ENCODE measurements at places on chromosomes 13 and 19. TPM values are rescaled to one million over a fixed set of nuclear protein-coding genes. Genes with fewer than 3 reads are reported as not detected.
A peak's percentile ranks its signal among the peaks of the same experiment; 100 is the strongest.

The PSG4 gene
- not detected for polyA plus RNA-seq

The VAV1 gene
- polyA plus RNA-seq = 1.5 TPM

The ATXN8OS gene
- polyA plus RNA-seq = 0.27 TPM

The TMEM272 gene
- polyA plus RNA-seq = 0.66 TPM

The EDNRB gene
- 67.6 TPM for polyA plus RNA-seq

DNA sequence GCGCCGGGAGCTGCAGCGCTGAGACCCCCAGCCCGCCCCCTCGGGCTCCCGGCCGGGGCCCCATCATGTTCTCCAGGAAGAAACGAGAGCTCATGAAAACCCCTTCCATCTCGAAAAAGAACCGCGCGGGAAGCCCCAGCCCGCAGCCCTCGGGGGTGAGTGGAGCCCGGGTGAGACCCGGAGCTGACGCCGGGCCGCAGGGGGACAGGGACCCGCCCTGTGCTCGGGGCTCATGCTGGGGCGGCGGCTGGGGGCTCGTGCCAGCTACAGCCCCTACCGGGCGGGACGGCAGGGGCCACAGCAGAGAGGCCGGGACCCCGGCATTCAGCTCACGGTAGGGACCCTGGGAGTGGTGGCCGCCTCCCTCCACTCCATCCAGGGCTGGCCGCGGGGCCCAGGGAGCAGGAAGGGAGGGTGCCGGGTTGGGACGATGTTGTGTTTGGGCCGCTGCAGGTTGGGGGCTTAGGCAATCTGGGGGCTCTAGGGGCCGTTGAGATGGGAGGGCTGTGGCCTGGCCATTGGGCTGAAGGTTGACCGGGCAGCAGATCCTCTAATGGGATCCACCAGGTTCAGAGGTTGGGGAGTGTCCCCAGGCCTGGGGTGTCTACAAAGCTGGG is 482 bp downstream of the ARHGAP45 start:
- DNase-seq = no peak

GRCh38 chr13:38543561-38543960 is 143.3 kb upstream of the FREM2 start:
- DNase-seq = no peak

DNA sequence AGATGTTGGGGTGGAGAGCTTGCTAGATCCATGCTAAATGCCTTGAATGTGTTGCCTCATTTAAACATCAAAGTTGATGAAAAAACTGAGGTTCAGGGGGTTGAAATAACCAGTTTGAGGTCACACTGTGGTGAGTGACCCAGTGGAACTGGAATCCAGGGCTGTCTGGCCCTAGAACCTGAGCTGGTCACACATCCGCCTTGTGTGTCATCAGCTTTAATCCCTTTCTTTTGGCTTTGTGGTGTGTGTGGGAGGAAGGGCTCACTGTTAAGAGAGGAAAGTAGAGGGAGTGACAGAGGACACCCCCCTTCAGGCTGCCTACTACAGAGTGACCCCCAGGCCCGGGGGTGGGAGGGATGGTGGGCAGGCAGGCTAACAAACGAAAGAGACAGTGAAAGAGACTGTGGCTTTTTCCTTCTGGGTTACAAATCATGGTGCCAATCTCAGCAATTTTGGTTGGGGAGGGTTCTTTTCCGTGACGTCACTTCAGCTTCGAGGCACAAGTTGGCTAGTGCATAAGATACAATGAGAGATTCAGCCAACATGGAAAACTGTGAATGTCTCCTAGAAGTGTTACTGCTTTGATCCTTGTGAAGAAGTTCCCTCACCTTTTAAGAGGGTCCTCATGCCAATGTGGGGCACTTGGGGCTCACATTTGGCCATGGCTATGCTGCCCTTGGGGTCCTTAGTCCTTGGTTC is 164.9 kb downstream of the DLEU7 start:
- DNase-seq = no peak

DNA sequence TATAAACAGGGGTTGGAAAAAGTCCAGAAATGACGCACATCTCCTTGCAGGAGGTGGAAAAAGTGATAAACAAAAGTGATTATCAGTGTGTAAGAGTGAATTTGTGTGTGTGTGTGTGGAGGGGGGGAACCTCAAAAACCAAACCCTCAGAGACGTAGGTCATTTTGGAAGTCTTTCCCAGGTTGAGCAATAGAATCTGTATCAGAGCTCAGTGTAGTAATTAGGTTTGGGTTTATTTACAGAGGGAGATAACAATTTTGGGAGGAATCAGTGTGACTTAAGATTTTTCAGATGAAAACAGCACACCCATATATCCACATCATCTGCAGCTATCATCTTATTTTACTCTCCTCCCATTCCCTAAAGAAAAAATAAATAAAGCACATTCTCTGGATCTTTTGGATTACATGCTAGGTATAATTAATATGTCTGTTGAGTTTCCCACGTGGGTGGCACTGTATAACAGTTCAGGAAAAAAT is 406.4 kb downstream of the FGF9 start:
- DNase-seq = no peak

DNA sequence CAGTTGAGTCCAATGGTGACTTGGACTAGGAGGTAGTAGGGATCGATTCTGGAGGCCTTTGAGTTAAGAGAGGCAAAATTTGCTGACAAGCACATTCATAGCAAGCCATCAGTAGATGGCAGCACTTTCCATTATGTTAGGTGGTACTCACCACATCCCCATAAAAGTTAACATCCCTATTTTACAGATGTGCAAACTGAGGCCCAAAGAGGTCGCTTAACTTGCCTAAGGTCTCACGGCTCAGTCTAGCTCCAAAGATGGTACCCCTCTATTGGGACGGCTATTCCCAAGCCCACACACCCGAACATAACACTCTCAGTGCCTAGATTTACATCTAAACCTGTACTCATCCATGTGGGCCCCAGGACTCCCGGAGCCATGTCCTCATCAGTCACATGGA is 21.5 kb upstream of the FOSB start:
- no peak for DNase-seq

- DNase-seq = peak; percentile 57
Observed at GRCh38 chr13:29849731-29850212, 645 bp downstream of the UBL3 start.

DNA sequence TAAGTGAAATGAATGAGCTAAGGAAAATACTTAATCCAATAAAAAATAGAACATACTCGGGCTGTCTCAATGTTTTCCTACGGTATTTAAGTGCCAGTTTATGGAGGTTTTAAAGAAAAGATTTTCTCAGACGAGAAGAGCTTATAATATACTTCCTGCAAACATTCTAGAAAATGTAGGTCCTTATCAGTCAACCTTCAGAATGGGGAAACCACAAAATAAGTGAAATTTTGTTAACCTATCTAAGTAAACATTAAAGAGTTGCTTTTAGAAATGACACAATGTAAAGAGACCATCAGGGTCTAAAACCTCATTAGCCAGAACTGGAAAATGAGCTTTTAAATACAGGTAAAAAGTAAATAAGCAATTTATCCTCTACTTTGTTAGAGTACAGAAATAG is 12.1 kb downstream of the MIR17HG start:
- no peak for DNase-seq

DNA sequence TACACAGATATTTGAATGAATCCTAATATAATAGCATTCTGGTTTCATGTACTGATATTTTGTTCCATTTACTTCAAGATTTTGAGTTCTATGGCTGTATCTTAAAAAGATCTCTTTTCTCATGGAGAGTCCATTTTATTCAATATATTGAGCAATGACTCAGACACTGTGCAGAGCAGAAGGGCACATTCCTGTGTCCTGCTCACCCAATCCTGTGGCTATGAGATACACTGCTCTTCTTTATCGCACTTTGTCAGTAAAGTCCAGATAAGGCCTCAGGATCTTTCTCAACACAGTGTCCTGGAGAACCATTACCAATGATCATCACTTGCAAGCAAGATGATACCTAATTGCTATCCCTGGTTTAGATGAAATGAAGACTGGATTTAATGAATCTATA is 155.0 kb downstream of the CYSLTR2 start:
- DNase-seq = no peak

- no peak for DNase-seq
Observed at GRCh38 chr13:37257051-37257450, 151.6 kb upstream of the CSNK1A1L start.

DNA sequence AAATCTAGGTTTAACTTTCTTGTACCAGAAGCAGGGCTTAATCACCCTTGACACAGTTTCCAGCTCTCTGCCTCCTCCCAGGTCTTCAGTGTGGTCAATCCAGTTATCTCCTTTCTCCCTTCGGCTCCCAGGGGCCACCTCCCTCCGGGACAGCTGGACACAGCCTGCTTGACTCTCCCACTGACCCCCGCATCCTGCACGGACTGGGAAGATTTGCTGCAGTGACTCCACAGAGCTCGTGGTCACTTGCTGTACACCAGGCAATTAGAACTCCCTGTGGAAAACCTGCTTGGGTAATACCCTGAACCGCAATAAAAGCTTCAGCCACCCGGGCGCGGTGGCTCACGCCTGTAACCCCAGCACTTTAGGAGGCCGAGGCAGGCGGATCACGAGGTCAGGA is 116.5 kb downstream of the NUFIP1 start:
- no peak for DNase-seq

DNA sequence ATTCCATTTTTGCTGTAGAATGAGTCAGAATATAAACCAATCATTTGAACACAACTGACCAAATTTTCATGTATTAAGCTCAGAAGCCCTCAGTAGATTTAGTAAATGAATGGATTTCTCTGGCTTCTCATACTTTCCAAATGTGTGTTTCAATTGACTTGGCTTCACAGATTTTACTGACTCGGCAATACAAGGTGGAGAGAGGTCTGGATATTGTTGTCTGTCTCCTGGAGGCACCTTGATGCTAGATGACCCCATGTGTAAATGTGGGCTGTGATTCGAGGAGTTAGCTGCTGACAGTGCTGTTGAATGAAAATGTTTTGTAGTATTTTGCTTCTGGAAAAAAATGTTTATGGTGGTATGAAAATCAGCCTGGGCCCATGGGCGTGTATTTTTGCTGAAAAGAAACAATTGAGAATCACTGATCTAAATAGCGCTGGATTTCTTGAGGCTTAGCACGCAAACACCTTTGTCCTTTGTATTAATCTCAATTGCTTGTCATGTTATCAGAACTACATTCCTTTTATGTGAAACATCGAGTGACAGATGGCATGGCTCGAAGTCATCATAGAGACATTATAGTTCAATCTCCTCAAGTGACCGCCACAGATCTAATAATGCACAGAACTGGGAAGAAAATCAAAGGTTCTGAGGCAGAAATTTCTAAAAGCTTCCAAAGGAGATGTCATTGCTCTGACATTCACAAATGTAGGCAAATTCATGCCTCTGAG is 41.2 kb upstream of the UBAC2 start:
- DNase-seq = no peak
